Memory B cell (primary cell): ENCODE measurements at places on chromosomes 12 and 14.
A peak's percentile ranks its signal among the peaks of the same experiment; 100 is the strongest.

DNA sequence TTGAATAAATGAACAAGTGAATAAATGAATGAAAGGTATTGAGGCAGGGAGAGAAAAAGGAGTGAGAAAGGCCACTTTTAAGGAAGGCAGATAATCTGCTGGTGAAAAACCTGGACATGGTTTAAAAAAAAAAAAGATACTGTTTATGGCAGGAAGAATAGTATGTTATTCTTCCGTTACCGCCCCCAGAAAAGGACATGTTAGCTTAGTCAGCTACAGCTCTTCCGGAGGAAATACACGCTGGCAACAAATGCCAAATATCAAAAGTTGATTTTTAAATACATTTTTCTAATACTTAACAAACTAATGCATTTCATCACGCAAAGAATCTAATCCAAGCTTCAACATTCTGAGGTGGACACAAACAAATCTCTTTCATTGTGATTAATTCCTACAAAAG is 43.2 kb downstream of the SLC5A8 start:
- no peak overlapping the region for H3K4me3 ChIP-seq
- DNase-seq, result no peak
- no peak overlapping the region for H3K27ac ChIP-seq

DNA sequence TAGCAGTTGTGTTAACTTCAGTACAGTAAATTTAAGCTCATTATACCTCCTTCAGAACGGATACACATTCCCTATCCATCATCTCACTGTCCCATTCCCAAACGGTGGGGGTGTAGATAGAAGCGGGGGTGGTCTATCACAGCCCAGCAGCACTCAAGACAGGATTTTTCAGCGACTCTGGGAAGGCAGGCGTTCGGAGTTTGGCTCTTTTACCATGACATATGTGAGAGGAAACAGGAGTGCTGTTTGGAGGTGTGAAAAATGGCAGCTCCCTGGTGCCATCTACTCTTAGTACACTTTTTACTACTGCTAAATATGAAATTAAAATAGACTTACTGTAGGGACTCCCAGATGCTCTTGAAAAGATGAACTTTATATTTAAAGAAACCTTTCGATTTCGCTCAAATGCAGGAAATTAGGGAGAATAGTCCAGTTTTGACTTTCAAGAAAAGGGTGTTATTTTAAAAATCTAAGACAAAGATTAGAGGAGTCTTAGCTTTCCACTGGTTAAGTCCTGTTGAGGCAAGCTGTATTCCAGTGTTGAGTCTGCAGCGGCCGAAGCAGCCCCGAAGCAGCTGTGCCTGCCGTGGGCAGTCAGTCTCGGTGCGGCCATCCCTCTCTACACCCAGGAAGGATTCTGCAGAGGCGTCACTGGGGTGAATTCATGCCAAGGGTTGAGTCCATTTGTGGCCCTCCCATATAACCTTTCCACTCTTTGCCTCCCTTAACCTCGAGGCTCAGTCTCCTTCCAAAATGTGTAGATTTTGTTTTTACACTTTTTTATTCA is 42.1 kb downstream of the KCNMB4 start:
- H3K4me1 ChIP-seq, result no peaks in the 10 kb centered on the region
- no peak overlapping the region for H3K27ac ChIP-seq
- no peaks in the 10 kb centered on the region for H3K27me3 ChIP-seq
- DNase-seq, result no peak
- H3K4me3 ChIP-seq, result no peak overlapping the region

- no peaks in the 10 kb centered on the region for H3K27me3 ChIP-seq
- no peak overlapping the region for H3K4me3 ChIP-seq
- peaks cover 7% of the 10 kb centered on the region for H3K36me3 ChIP-seq
- H3K27ac ChIP-seq, result no peak overlapping the region
- no peaks in the 10 kb centered on the region for H3K4me1 ChIP-seq
- no peak for DNase-seq
Observed at GRCh38 chr12:46855760-46856159, 30.0 kb upstream of the SLC38A4 start.

DNA sequence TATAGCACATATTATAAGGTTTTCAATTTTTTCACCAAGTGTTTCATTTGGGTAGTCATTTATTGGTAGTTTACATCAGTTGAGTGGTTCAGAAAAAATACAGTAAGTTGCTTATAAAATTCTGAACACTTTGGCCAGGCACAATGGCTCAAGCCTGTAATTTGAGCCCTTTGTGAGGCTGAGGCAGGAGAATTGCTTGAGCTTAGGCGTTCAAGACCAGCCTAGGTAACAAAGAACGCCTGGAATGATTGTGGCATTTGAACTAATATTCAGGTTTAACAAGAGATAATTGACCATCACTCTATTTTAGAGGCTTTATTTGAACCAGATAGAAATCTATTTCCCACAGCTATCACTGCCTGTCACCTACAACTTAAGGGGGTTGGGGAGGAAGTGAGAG is 22.7 kb downstream of the HIF1A start:
- peaks cover 32% of the 10 kb centered on the region for H3K4me1 ChIP-seq
- peaks cover 8% of the 10 kb centered on the region for H3K36me3 ChIP-seq
- DNase-seq, result no peak
- H3K4me3 ChIP-seq, result no peak overlapping the region

GRCh38 chr12:70177631-70178030 is 65.6 kb upstream of the CNOT2 start:
- H3K4me1 ChIP-seq, result no peaks in the 10 kb centered on the region
- no peak overlapping the region for H3K27ac ChIP-seq
- H3K36me3 ChIP-seq, result peaks cover 2% of the 10 kb centered on the region
- DNase-seq, result no peak
- no peak overlapping the region for H3K4me3 ChIP-seq
- peaks cover 4% of the 10 kb centered on the region for H3K27me3 ChIP-seq

DNA sequence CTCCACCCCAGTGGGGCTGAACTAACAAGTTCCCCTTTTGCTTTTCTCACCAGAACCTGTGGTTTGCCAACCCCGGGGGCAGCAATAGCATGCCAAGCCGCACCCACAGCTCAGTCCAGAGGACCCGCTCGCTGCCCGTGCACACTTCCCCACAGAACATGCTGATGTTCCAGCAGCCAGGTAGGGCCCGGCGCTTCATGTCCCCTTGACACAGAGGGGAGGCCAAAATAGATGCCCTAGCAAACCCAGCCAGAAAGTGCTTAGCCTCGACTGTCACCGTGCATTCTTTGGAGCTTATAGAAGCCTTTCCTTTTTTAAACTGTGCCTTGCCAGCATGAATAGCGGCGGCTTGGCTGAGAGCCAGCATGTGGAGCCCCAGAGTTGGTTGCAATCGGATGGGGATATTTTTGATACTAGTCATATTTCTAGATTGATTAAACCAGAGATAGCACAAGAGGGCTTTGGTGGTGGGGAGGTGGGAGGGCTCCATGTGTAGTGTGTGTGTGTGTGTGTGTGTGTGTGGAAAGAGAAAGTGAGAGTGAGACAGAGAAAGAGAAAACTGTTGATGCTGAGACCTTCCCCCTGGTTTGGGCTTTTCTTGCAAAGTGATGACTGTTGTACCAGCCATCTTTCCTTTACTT is 126.1 kb downstream of the GCH1 start:
- H3K27ac ChIP-seq, result peak overlapping the region; percentile 58
- H3K36me3 ChIP-seq, result peaks cover 15% of the 10 kb centered on the region
- H3K4me1 ChIP-seq, result peaks cover 32% of the 10 kb centered on the region
- DNase-seq, result peak; percentile 61
- H3K27me3 ChIP-seq, result no peaks in the 10 kb centered on the region
- peak overlapping the region; percentile 79 for H3K4me3 ChIP-seq

GRCh38 chr12:92288561-92288960 is 142.9 kb upstream of the BTG1 start:
- H3K27me3 ChIP-seq, result no peaks in the 10 kb centered on the region
- H3K4me1 ChIP-seq, result no peaks in the 10 kb centered on the region
- no peaks in the 10 kb centered on the region for H3K36me3 ChIP-seq
- no peak overlapping the region for H3K27ac ChIP-seq
- H3K4me3 ChIP-seq, result no peak overlapping the region

DNA sequence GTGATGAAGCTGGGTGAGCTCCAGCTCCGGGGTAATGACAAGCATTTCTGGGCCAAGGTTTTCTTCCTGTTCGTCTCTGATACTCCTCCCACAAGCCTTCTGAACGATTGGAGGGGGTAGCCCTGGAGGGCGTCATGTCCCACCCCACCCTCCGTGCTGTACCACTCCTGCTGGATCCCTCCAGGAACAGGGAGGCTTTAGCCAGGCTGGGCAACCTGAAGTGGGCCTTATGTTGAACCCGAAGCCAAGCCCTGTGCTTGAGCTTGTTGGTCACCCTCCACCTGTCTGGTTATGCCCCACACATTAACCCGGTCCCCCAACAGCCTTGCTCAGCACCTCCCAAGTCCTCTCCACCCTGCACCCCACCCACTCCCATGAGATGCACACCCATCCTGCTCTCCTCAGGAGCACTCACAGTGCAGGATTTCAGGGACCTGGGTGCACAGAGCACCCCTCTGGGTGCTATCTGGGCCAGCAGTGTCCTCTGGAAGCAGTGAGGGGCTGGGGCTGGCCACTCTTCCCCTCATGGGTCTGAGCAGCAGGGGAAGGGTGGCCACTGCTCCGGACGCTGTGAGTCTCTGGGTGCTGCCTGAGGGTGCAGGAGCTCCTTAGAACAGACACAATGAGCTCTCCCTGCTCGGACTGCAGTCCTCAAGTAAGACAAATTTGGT is 6.8 kb upstream of the KRT83 start:
- H3K27me3 ChIP-seq, result peaks cover 15% of the 10 kb centered on the region
- no peak for DNase-seq
- H3K27ac ChIP-seq, result no peak overlapping the region
- H3K4me1 ChIP-seq, result peaks cover 6% of the 10 kb centered on the region
